ENCODE measurements at places on chromosomes 11 and 22. TPM values are rescaled to one million over a fixed set of nuclear protein-coding genes. Genes with fewer than 3 reads are reported as not detected.
A peak's percentile ranks its signal among the peaks of the same experiment; 100 is the strongest.

- DNase-seq, result no peak
- no peaks in the 10 kb centered on the region for H3K27me3 ChIP-seq
- H3K36me3 ChIP-seq, result no peaks in the 10 kb centered on the region
- H3K4me3 ChIP-seq, result no peak overlapping the region
- no peak overlapping the region for H3K27ac ChIP-seq
These were observed 53.2 kb upstream of the EHF start for GRCh38 chr11:34567733-34568132.

- DNase-seq, result no peak
- H3K27me3 ChIP-seq, result no peaks in the 10 kb centered on the region
- peaks cover 17% of the 10 kb centered on the region for H3K36me3 ChIP-seq
- H3K4me3 ChIP-seq, result no peak overlapping the region
These were observed 20.8 kb downstream of the CCDC90B start for GRCh38 chr11:83265331-83265730.

GRCh38 chr11:22728600-22729389 lies 62.4 kb downstream of the GAS2 start:
- DNase-seq, result no peak
- no peak overlapping the region for H3K4me3 ChIP-seq
- H3K36me3 ChIP-seq, result no peaks in the 10 kb centered on the region
- H3K4me1 ChIP-seq, result peaks cover 10% of the 10 kb centered on the region
- no peaks in the 10 kb centered on the region for H3K27me3 ChIP-seq

DNA sequence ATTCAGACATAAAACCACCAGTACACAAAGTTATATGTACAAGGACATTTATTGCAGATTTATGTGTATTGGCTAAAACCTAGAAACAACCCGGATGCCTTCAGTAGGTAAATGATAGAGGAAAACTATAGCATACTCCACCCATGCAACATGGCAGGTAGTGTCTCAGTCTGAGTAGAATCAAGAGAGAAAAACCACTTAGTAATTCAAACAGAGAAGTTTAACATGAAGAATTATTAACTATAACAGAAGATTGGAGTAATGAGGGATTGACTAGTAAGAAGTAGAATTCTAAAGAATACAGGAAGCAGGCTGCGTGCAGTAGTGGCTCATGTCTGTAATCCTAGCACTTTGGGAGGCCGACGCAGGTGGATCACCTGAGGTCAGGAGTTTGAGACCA lies 16.2 kb upstream of the SPTY2D1 start:
- H3K4me1 ChIP-seq, result no peaks in the 10 kb centered on the region
- H3K27ac ChIP-seq, result no peak overlapping the region
- no peaks in the 10 kb centered on the region for H3K36me3 ChIP-seq

- DNase-seq, result no peak
- H3K27ac ChIP-seq, result no peak overlapping the region
- no peaks in the 10 kb centered on the region for H3K4me1 ChIP-seq
- H3K27me3 ChIP-seq, result no peaks in the 10 kb centered on the region
- H3K36me3 ChIP-seq, result peaks cover 59% of the 10 kb centered on the region
These were observed 11.7 kb downstream of the THOC5 start for GRCh38 chr22:29541845-29542244.

- H3K4me3 ChIP-seq, result no peak overlapping the region
- DNase-seq, result peak; percentile 41
- H3K27me3 ChIP-seq, result no peaks in the 10 kb centered on the region
- H3K27ac ChIP-seq, result no peak overlapping the region
- no peaks in the 10 kb centered on the region for H3K36me3 ChIP-seq
These were observed 142.7 kb downstream of the FBXO7 start for GRCh38 chr22:32617271-32617670.

DNA sequence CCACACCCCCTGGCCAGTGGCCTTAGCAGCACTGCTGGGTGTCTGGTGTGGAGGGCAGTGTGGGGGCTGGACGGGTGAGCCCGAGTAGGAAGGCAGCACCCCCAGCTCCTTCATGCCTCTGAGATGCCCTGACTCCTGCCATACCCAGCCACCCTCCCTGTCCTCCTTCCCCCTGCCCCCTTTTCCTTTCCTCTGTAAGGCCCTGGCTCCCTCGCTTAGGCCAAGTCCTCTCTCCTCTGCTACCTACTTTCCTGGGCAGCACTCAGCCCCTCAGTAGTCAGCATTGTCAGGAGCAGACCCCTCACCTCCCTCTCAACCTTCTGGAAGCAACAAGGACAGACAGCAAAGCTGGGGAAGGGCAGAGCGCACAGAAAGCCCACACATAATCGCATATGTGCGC lies 48.0 kb downstream of the BUD13 start:
- H3K4me1 ChIP-seq, result no peaks in the 10 kb centered on the region
- H3K27me3 ChIP-seq, result no peaks in the 10 kb centered on the region
- no peaks in the 10 kb centered on the region for H3K36me3 ChIP-seq
- no peak overlapping the region for H3K27ac ChIP-seq
- no peak for DNase-seq
- H3K4me3 ChIP-seq, result no peak overlapping the region

DNA sequence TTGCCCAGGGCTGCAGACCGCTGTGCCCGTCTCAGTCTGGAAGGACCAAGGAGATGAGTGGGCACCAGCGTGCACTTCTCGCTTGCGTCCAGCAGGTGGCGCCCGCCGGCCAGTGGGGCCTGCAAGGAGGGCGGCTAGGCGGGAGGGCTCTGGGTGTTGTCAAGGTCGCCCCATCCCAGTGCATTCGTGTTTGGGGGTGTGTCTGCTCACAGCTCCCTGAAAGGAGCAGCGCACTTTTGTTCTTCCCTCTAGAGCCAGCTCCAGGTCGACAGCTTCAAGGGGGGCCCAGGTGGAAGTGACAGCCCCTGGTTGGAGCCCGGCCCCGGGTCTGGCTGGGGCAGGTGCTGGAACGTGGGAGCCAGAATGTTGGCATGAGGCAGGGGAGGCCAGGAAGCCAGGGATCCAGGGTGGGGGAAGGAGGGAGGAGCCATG lies 23.4 kb upstream of the MPPED1 start:
- H3K36me3 ChIP-seq, result no peaks in the 10 kb centered on the region
- H3K4me1 ChIP-seq, result peaks cover 9% of the 10 kb centered on the region
- DNase-seq, result peak; percentile 83
- peaks cover 21% of the 10 kb centered on the region for H3K27me3 ChIP-seq
- H3K4me3 ChIP-seq, result no peak overlapping the region

Gene MMP8
- total RNA-seq, result not detected

Gene MMP12
- total RNA-seq, result not detected

GRCh38 chr22:44181912-44182587 lies 1.3 kb downstream of the PARVG start:
- H3K4me1 ChIP-seq, result no peaks in the 10 kb centered on the region
- H3K27ac ChIP-seq, result no peak overlapping the region
- DNase-seq, result no peak
- no peak overlapping the region for H3K4me3 ChIP-seq
- H3K36me3 ChIP-seq, result no peaks in the 10 kb centered on the region

DNA sequence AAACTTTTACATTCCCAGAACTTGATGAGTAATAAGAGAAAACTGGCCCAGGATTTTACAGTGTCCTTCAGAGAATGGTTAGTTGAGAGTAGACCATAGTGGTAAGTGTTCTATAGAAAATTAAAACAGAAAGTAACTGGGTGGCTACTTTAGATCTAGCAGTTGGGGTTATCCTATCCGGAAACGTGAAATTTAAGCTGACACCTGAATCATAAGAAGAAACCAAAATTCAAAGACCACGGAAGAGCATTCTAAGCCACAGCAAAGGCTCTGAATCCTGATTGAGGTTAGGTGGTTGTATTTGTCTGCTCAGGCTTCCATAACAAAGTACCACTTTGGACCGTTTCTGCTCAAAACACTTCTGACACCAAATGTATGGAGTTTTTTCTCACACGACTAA lies 34.0 kb downstream of the TTC17 start:
- peaks cover 46% of the 10 kb centered on the region for H3K36me3 ChIP-seq
- no peaks in the 10 kb centered on the region for H3K4me1 ChIP-seq
- no peaks in the 10 kb centered on the region for H3K27me3 ChIP-seq
- DNase-seq, result no peak
- no peak overlapping the region for H3K4me3 ChIP-seq

- peaks cover 8% of the 10 kb centered on the region for H3K27me3 ChIP-seq
- no peaks in the 10 kb centered on the region for H3K36me3 ChIP-seq
- H3K27ac ChIP-seq, result no peak overlapping the region
- no peaks in the 10 kb centered on the region for H3K4me1 ChIP-seq
- no peak for DNase-seq
These were observed 3.6 kb upstream of the MRGPRG start for GRCh38 chr11:3222003-3222855.

- H3K4me3 ChIP-seq, result no peak overlapping the region
- H3K4me1 ChIP-seq, result no peaks in the 10 kb centered on the region
- no peak overlapping the region for H3K27ac ChIP-seq
- no peak for DNase-seq
These were observed 275.3 kb downstream of the ETS1 start for GRCh38 chr11:128311742-128312719.

DNA sequence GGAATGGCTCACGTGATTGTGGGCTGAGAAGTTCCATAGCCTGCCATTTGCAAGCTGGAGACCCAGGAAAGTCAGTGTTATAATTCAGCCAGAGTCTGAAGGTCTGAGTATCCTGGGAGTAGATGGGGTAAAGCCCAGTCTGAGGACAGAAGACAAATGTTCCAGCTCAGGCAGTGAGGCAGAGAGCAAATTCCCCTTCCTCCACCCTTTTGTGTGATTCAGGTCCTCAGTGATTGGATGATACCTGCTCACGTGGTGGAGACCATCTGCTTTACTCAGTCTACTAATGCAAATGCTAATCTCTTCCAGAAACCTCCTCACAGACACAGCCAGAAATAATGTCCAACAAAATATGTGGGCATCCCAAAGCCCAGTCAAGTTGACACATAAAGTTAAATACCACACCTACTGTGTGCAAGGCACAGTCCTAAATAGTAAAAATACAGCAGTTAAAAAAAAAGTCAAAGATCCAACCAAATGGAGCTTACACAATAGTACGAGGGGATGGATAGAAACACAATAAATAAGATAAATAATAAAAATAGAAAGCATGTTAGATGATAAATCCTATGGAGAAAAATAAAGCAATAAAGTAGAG lies 13.2 kb upstream of the APOL6 start:
- no peak overlapping the region for H3K27ac ChIP-seq
- no peaks in the 10 kb centered on the region for H3K36me3 ChIP-seq
- no peak for DNase-seq
- H3K4me1 ChIP-seq, result peaks cover 4% of the 10 kb centered on the region
- H3K27me3 ChIP-seq, result no peaks in the 10 kb centered on the region

Gene TESMIN
- total RNA-seq, result 23.5 TPM

Gene CBLIF
- total RNA-seq, result 0.69 TPM

DNA sequence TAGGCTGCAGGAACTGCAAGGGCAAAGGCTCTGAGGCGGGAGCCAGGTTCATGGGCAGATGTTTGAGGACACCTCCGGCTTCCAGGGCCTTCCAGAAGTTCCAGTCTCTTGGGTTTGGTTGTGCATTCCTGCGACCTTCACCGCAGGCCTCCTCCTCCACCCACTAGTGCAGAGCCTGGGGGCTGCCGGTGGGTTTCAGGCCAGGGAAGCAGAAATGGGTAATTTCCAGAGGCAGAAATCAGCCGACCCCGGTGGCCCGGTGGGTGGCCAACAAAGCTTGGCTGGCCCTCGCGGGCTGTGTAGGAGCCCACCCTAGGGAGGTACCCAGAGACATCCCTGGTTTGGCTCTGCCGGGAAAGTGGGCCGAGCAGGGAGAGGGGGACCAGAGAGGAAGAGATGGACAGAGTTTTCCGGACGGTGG lies 417 bp upstream of the PHETA2 start:
- DNase-seq, result no peak
- H3K4me3 ChIP-seq, result no peak overlapping the region
- peaks cover 22% of the 10 kb centered on the region for H3K4me1 ChIP-seq
- no peaks in the 10 kb centered on the region for H3K36me3 ChIP-seq
- peak overlapping the region; percentile 86 for H3K27ac ChIP-seq

Gene NEFH
- total RNA-seq, result 1.8 TPM

DNA sequence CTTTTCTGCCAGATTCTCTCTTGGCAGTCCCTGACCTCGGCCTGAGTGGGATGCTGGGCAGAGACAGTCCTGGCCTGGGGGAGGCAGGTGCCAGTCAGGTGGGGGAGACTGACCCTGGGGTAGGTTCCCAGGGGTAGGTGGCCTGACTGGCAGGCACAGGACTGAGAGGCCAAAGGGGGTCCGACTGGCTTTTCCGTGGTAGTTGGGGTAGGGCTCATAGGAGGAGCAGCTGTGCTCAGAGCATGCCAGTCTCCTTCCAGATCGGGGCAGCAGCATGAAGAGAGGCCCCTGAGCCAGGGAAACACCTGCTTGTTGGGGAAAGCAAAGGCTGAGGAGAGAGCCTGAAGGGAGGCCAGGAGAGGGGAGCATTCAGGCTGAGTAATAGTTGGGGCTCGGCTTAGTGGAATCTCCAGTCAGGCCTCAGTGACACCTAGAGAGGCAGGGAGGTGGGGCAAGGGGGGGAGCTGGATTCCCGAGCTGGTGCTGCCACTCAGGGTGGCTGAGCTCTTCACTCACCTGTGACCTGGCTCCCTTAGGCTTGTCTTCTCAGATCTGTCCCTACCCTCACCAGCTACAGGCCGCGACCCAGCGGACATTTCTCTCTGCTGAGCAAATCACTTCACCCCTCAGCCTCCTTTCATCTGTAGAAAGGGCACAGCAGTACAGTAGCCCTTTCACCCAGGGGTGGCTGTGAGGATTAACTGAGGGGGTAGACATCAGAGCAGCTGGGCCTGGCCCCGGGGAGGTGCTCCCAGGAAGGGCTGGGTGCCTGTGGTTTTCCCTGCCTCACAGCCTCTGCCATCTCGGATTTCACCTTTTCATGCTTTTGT lies 26.2 kb downstream of the MCM5 start:
- no peak overlapping the region for H3K4me3 ChIP-seq
- H3K27ac ChIP-seq, result peak overlapping the region; percentile 69
- no peak for DNase-seq

- no peak for DNase-seq
- no peaks in the 10 kb centered on the region for H3K36me3 ChIP-seq
- H3K4me1 ChIP-seq, result peaks cover 5% of the 10 kb centered on the region
- H3K27me3 ChIP-seq, result peaks cover 58% of the 10 kb centered on the region
These were observed 2.6 kb downstream of the BMAL1 start for GRCh38 chr11:13280092-13280722.

DNA sequence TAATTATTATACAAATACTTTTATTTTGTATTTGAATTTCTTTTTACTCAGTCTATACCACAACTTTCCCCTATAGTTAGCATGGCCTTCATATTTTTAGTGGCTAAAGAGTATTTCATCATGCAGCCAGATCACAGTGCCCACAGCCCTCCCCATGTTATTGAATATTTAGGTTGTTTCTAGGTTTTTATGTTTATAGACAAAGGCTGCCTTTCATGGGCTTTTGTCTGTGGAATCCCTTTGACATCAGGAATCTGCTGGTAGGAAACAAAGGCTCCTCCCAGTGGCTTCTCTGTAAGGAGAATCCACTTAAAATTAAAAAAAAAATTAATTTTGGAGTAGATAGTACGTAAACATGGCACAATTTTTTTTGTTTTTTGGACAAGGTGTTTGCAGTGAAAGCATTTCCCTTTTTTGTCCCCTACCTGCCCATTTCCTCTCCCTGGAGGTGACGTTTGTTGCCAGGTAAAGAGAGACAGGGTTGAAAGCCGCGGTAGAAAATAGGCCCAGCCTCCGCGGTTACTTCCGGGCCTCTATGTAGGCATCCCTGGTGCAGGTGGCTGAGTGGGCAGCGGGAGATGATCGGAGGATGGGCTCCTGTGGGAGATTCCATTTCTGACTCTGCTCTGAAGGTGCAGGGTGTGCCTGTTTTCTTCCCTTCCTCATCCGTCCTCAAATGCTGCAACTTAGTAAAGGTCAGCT lies 82.2 kb upstream of the OR4B1 start:
- no peak for DNase-seq
- H3K27me3 ChIP-seq, result no peaks in the 10 kb centered on the region
- H3K4me3 ChIP-seq, result no peak overlapping the region
- H3K27ac ChIP-seq, result no peak overlapping the region
- no peaks in the 10 kb centered on the region for H3K4me1 ChIP-seq
